GM23248 (cell line): ENCODE measurements at places on chromosomes 7 and 10. TPM values are rescaled to one million over a fixed set of nuclear protein-coding genes. Genes with fewer than 3 reads are reported as not detected.

The COL13A1 gene
- 17.2 and 17.3 TPM in 2 replicates for total RNA-seq

The CTBP2 gene
- total RNA-seq, result 59.3 and 65.5 TPM in 2 replicates

The SPDYE2 gene
- not detected in 2 replicates for total RNA-seq

GRCh38 chr10:624605-625332 is 64.7 kb downstream of the DIP2C start:
- DNase-seq, result peak; percentile 89

GRCh38 chr7:51278797-51279196 is 37.8 kb downstream of the COBL start:
- DNase-seq, result no peak

- no peak for DNase-seq
These were observed 8.6 kb upstream of the ZNF713 start for GRCh38 chr7:55878691-55879090.

GRCh38 chr10:21733710-21734109 is 199.7 kb downstream of the MLLT10 start:
- DNase-seq, result peak; percentile 15

DNA sequence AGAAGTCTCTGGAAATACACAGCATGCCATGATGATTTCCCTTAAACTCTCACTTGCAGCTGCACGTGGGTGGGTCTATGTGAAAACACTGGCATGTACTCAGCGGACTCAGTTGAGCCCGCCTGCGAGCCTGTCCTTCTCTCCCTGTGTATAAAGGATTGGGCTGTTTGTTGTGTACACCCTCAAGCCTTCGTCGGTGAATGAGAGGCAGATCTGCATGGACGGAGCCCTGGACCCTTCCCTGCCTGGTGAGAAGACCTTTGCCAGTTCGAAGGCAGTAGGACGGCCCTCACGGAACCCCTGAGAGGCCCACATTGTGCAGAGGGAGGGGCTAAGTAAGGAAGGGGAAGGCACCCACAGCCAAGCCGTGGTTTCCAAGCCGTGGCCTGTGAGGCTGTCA is 121.2 kb downstream of the WDFY4 start:
- peak; percentile 47 for DNase-seq
